ENCODE measurements at places on chromosomes 1 and 21. TPM values are rescaled to one million over a fixed set of nuclear protein-coding genes. Genes with fewer than 3 reads are reported as not detected.

Gene SLAMF8
- not detected for total RNA-seq

Gene PLD5
- 0.07 TPM for total RNA-seq

Gene LAMB3
- total RNA-seq = 40.1 TPM

Gene GJA9
- 0.07 TPM for total RNA-seq

Gene ITPKB
- total RNA-seq = 6.0 TPM

Gene KDM5B
- 121 TPM for total RNA-seq

Gene E2F2
- total RNA-seq = 0.39 TPM

Gene CTSS
- 3.2 TPM for total RNA-seq

Gene LCE3E
- not detected for total RNA-seq

Gene TMEM54
- total RNA-seq = 49.7 TPM

Gene DNAJC6
- 6.8 TPM for total RNA-seq

Gene LMOD1
- total RNA-seq = 22.2 TPM

Gene ZSWIM5
- total RNA-seq = 0.99 TPM

Gene FAM72B
- total RNA-seq = 1.3 TPM

Gene ADORA3
- not detected for total RNA-seq

Gene TAF1A
- total RNA-seq = 11.3 TPM

Gene PHF13
- total RNA-seq = 19.7 TPM

Gene CFAP107
- total RNA-seq = not detected

Gene EDEM3
- total RNA-seq = 126 TPM

Gene DCST1
- total RNA-seq = not detected

Gene ICOSLG
- total RNA-seq = 1.5 TPM

Gene PCSK9
- 0.85 TPM for total RNA-seq

Gene BARHL2
- not detected for total RNA-seq

Gene GBP5
- not detected for total RNA-seq

Gene RAVER2
- 3.2 TPM for total RNA-seq

Gene CELSR2
- total RNA-seq = 6.3 TPM

Gene SYCP1
- total RNA-seq = not detected

Gene HOOK1
- not detected for total RNA-seq

Gene NCSTN
- total RNA-seq = 181 TPM

Gene IL20
- total RNA-seq = not detected

Gene CD84
- not detected for total RNA-seq

Gene GIPC2
- total RNA-seq = 1.4 TPM

Gene KRTAP20-4
- not detected for total RNA-seq

Gene SLAMF9
- 0.59 TPM for total RNA-seq
